ENCODE measurements at places on chromosomes 3 and 15.

- DNase-seq = no peak
These were observed 297 bp downstream of the PRC1 start for GRCh38 chr15:90994059-90994416.

DNA sequence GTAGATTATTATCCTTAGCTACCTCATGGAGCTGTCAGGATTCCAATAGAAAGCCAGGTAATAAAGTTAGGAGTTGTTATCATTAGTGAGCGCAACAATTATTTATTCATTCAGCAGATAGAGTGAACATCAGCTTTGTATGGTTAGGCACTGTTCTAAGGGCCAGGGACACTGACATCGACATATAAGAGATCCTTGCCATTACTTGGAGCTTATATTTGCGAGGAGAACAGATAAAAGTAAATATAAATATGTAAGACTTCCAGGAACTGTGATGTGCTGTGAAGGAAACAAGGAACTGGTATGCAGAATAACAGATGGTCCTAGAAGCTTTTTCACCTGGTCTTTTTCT is 473 bp downstream of the LSM3 start:
- DNase-seq = no peak

- DNase-seq = peak; percentile 27
These were observed 4.0 kb upstream of the LMCD1 start for GRCh38 chr3:8497582-8497981.

- DNase-seq = no peak
These were observed 3.3 kb downstream of the SNAPC5 start for GRCh38 chr15:66494262-66494661.

- no peak for DNase-seq
These were observed 792.8 kb downstream of the ZPLD1 start for GRCh38 chr3:103227651-103228050.

DNA sequence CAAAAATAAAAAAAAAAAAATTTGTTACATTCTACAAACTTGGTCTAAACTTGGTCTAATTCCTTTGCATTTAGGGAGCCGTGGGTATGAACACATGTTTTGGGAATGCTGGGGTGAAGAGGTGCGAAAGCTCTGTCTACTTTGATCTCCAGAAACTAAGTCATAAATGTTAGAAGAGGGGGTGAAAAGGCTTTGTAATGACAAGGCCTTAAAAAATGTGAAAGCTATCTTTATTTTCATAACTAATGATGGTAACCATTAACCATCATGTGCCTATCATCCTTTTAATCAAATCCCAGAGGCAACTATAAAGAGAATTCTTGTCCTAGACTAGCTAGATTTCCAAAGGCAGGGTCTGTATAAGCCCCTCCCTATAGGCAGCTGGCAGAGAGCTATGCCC is 60.9 kb downstream of the PRICKLE2 start:
- no peak for DNase-seq

All from hepatic stellate cell (primary cell).